ENCODE measurements at places on chromosomes 13 and 19. TPM values are rescaled to one million over a fixed set of nuclear protein-coding genes. Genes with fewer than 3 reads are reported as not detected.

The MIER2 gene
- polyA plus RNA-seq: 19.3 TPM

The GPC5 gene
- 15.9 TPM for polyA plus RNA-seq

The RNF113B gene
- polyA plus RNA-seq: 0.13 TPM

The ZNF112 gene
- polyA plus RNA-seq: 11.0 TPM

DNA sequence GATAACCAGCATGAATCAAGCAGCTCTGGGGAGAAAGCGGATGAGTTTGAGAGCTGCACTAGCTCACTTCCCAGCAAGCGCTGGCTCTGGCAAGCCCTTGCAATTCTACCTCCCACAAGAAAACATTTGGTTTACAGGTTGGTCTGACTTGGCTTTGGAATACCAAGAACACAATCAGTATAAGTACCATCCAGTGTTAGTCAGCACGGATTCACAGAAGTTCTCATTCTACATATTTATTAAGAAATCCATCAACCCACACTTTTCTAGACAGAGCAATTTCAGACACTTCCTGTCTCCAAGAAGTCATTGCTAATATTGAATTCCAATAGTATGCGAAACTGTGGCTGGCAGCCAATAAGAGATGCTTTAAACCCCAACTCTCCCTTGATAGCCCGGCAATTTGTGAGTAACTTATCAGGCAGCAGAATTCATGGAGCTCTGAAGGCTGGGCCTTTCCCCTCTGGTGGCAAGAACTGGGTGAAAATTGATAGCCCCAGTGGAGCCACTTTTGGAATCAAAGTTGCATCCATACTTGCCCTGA is 59.4 kb upstream of the WASF3 start:
- no peak for DNase-seq

DNA sequence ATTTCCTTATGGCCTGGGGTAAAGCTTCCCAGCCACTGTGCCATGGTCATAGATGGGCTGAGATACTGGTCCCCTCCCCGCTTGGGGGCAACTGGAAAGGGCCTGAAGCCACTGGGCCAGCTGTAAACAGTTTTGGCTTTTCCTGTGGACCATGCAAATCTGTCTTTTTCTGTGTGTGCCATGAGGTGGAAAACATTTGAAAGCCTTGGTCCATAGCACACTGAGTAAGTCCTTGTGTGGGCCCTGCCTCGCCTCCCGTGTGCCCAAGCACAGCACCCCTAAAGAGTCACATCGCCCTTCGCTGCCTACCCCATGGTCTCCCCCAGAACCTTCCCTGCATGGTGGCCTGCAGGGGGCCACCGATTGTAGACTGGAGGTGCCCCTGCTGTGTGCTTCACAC is 52.3 kb upstream of the GPR183 start:
- no peak for DNase-seq

DNA sequence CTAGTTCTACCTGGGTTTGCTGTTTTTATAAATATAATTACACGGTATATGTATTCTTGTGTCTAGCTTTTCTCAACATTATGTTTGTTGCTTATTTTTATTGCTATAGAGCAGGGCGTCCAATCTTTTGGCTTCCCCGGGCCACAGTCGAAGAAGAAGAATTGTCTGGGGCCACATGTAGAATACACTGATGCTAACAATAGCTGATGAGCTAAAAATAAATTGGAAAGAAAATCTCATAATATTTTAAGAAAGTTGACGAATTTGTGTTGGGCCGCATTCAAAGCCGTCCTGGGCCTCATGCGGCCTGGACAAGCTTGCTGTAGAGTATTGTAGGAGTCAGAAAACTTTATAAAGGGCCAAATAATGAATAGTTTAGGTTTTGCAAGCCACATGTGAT is 33.9 kb downstream of the GPR12 start:
- DNase-seq: no peak

DNA sequence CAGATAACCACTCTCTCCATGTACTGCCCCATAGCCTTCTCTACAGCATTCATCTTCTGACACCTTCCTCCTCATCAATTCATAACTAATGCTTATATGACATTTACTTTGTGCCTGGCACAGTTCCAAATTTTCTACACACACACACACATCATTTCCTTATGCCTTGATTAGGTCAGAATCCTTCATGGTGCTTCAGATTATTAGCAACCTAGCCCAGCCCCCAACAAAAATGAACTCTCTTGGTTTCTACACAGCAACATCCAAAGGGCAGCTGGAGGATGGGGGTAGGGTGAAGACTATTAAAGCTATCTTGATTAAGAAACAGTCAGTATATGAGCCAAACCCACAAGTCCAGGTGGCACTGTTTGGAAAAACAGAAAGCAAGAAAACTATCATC is 3.7 kb downstream of the RUBCNL start:
- no peak for DNase-seq

GRCh38 chr13:30845297-30846214 is 60.5 kb upstream of the MEDAG start:
- no peak for DNase-seq

GRCh38 chr13:98368019-98368418 is 190.9 kb upstream of the RNF113B start:
- DNase-seq: no peak

DNA sequence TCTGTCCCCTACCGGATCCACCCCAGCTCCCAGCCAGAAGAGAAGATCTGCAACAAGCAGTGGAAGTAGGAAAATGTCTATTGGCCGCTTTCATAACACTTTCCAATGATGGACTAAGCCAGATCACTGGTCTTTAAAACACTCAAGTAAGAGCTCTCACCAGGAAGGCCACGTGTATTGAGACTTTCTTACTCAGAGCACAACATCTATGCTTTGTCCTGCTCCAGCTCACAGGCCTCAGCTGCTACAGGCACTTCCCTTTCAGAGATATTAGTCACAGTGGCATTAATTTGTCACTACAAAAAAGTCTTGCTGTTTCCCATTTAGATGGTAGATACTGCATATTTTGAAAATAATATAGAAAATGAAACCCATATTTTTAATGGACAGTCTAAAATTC is 164.2 kb downstream of the ABCC4 start:
- no peak for DNase-seq

- no peak for DNase-seq
Measured at GRCh38 chr19:2394442-2395292, 32.7 kb downstream of the TIMM13 start.

All from right lung (tissue), 10 donors.